CD4-positive, alpha-beta T cell treated with Interleukin-2 at 100 ng/mL for 4 hours (primary cell): ENCODE measurements at places on chromosomes 7 and 10.

- no peak for DNase-seq
Observed at GRCh38 chr10:38174336-38174735, 80.2 kb downstream of the ZNF37A start.

GRCh38 chr7:20053334-20054104 is 163.7 kb downstream of the MACC1 start:
- DNase-seq = no peak

GRCh38 chr7:70735313-70735712 is 396.6 kb upstream of the GALNT17 start:
- DNase-seq = no peak

GRCh38 chr10:83372646-83373045 is 766.7 kb upstream of the GHITM start:
- DNase-seq = no peak

- no peak for DNase-seq
Observed at GRCh38 chr7:12814107-12814506, 126.7 kb downstream of the ARL4A start.

GRCh38 chr7:353746-354325 is 63.9 kb downstream of the FOXL3 start:
- no peak for DNase-seq

DNA sequence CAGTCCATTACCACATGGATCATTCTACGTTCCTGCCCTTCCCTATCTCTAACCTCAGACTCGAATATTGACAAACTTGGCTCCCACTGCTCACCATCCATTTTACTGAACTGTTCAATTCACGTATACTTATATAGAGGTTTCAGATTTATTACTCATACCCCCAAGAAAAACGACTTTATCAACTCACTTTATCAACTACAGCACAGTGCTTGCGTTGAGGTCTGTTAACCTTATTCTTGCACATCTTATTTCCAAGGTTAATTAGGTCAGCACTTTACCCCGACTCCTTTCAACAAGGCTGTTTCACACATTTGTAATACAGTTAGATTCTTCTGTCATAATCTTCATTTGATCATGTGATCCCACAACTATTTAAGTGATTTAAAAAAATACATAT is 162.3 kb upstream of the AHR start:
- DNase-seq = peak; percentile 31

GRCh38 chr10:6108631-6109443 is 20.0 kb downstream of the RBM17 start:
- peak; percentile 65 for DNase-seq

- no peak for DNase-seq
Observed at GRCh38 chr7:47730142-47730541, 148.2 kb upstream of the TNS3 start.

DNA sequence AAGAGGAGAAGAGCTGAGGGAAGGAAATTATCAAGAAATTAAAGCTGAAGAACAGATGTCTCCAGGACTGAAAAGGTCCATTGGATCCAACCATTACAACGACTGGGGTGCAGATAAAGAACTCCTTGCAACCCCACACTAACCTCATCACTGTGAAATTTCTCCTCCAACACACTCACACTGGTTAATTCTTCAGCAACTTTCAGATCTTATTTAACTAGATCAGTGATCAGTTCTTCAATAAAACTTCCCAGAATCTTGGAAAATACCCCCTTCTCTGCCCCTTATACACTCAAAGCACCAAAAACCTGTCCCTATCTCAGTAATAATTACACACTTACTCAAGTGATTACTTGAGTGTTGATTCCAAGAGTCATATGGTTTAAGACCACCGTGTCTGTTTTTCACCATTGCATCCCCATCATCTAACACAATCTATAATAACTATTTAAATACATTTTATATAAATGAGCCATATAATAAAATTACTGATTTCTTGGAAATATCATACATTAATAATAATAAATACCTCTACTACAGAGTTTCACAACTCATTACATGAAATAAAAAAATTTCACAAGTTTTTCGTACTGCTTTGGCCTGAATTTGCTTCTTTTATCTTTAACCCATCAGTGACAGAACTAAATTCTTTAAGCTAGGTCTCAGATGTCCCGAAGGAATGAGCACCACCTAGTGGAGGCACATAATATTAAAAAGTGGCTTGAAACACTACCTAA is 123.7 kb downstream of the MPP7 start:
- peak; percentile 75 for DNase-seq

DNA sequence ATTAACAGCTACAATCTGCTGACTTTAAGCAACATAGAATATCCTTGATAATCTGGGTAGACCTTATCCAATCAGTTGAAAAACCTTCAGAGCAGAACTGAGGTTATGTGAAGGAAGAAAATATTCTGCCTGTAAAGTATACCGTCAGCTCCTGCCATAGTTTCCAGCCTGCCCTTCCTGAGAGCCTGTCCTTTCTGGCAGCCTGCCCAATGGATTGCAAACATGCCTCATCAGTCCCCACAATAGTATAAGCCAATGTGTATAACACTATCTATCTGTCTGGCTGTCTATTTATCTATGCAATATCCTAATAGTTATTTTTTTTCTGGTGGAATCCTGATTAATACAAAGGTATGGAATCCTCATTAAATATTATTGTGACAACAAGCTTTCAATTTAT is 489.2 kb upstream of the KCND2 start:
- no peak for DNase-seq

DNA sequence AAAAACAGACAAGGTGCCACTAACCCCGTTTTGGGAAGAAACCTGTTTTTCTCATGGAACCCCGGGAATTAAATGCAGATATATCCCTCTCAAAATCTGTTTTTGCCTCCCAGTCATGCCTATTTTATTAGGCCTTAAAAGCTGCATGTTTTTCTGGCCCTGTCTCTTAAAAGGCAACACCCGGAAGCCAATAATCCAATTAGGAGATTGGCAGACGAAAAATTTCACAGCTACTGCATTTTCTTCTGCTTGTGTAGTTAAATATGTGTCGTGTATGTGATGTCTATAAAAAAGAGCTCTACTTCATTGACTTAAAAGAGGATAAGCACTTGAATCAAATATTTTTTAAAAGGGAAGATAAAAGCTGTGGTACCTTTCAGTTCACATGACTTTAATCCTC is 31.9 kb upstream of the OPTN start:
- DNase-seq = no peak

- DNase-seq = no peak
Observed at GRCh38 chr10:129848696-129849451, 115.2 kb downstream of the EBF3 start.

DNA sequence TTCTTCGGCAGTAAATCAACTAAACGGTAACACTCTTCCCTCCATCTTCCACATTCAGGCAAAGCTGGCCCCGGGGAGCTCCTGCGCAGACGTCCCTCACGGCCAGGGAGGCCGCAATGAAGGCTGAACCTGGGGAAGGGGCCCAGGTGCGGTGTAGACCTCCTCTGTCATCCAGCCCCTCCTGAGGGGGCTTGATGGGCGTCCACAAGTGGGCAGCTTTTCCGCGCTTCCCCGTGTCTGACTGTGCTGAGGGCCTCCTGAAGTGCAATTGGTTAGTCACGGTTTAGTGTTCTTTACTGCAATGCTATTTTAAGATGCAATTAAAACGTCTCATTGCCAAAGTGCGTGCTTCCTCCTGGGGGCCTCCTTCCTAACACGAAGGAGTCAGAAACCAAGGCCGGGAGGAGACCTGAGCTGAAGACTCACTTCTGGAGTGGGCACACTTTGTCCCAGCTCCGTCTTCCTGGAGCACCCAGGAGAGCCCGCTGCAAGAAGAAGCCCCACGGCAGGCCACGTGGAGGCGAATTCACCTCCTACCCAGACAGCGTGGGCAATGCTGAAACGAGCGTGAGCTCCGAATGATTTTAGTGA is 173.3 kb downstream of the ELFN1 start:
- no peak for DNase-seq

- DNase-seq = no peak
Observed at GRCh38 chr7:56218510-56218909, 102.3 kb upstream of the NUPR2 start.

DNA sequence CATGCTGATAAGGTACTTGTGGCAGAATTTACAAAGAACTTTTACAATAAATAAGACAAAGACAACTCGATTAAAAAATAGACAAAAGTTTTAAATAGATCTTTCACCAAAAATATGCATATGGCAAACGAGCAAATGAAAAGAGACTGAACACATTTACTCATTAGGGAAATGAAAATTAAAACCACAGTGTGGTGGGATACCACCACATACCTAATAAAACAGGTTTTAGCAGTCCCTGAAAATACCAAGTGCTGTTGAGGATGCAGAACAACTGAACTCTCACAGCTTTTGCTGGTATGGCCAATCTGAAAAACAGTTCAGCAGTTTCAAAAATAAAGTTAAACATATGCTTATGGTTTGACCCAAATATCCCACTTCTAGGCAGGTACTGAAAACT is 205.4 kb upstream of the ADO start:
- no peak for DNase-seq

DNA sequence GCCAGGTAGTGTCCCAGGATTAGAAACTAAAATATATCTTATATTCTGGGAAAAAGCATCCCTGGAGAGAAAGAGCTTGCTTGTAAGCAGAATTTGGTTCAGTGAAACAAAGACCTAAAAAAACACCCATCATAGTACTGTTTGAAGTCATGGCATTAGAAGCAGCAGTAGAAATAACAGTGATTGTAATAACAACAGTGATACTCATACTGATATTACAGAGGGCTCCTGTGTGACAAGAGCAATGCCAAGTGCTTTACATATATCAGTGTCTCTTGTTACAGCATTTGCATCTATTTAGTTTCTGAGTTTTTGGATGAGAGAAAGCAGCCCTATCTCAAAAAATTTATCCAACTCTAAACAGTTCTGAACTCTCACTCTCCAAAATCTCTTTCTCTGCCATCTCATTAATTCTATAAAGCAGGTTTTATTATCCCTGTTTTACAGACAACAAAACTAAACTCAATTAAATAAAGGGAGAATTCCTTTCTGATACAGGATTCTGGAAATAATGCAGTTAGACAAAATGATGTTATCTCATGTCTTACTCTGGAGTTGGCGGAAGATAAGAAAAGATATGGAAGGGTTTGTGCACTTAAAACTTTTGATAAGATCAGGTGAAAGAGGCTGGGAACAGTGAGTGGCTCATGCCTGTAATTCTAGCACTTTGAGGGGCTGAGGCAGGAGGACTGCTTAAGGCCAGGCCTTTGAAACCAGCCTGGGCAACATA is 146.5 kb upstream of the AOAH start:
- DNase-seq = no peak

DNA sequence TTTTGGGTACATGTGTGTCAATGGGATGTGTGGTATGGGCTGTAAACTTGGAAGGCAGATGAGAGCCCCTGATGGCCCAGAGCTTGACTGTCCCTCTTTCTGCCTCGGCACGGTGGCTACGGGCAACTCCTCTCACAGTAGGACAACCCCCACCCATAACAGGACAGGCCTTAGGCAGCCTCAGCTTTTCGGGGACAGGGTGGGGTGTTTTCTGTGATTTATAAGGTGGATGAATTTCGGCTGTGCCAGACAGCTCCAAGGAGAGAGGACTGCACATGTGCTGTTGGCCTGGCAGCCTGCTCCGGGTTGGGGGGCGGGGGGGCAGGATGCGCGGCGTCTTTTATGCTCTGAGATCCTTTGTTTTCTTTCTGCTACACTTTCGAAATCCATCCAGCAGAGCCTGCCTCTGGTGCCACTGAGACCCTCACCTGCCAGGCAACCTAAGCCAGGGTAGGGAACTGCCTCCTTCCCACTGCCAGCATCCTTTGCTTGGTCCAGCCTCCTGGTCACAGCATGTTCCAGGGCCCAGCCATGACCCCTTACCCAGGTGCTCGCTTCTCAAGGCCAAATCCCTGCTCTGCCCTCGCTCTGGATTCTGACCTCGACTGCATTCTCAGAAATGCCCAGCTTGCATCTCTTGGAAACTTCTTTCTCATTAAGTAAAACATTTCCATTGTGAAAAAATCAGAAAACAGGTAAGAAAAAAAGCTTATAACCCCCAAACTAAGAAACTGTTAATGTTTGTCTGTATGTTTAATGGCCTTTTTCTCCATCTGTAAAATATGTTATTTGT is 15.4 kb upstream of the BTBD16 start:
- no peak for DNase-seq

GRCh38 chr10:118730756-118731456 is 23.9 kb downstream of the CACUL1 start:
- peak; percentile 42 for DNase-seq

GRCh38 chr10:122894261-122894944 is 15.0 kb upstream of the FAM24B start:
- no peak for DNase-seq

DNA sequence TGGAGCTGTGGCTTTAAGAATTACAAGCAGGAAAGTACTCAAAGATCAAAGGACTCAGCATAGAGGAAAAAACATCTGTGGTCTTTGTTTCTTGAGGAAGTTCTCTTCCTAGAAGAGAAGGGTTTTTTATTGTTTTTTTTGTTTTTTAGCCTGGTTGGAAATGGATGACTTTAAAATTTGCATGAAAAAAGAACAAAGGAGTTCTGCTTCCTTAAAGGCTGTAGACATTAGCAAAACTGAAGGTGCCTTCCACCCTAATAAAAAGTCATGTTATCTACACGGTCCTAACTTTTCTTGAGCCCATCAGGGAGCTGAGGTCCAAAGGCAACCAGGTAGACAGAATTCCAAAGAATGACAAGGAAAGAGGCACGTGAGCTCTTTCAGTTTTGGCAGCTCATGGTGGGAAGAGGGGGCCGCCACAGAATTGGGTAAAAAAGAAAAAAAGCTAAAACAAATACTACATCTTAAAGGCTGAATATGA is 356.6 kb downstream of the SH2D4B start:
- no peak for DNase-seq

DNA sequence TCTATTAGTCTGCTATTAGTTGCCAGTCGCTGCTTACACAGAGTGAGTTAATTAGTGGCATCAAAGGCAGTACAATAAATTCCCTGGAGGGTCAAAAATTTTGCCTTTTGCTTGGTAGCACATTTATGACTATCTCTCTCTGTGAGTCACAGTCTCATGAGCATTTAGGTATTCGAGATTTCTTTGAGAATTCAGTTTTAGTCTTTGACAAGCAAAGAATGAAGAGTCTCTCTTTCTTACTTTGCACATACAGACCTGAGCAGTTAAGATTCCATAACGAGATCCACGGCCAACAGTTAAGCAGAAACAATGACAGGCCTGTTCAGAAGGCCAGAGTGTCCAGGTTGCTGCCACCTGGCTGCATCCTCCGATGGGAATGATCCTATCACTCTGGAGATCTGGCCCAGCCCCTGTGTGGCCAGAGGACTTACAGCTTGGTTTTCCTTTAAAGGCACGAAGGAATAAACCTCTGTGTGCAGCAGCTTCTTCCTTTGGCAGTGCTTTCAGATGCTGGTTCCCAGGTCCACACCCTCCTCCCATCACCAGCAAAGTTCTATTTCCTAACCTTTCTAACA is 80.6 kb downstream of the GLI3 start:
- DNase-seq = no peak

- no peak for DNase-seq
Observed at GRCh38 chr7:2018569-2019460, 213.9 kb downstream of the MAD1L1 start.

- DNase-seq = no peak
Observed at GRCh38 chr7:106521541-106521940, 139.4 kb downstream of the CCDC71L start.

- DNase-seq = no peak
Observed at GRCh38 chr7:156998988-156999957, 11.2 kb downstream of the MNX1 start.
